Lung microvascular endothelial cell (primary cell): ENCODE measurements at places on chromosomes 2 and 18.

DNA sequence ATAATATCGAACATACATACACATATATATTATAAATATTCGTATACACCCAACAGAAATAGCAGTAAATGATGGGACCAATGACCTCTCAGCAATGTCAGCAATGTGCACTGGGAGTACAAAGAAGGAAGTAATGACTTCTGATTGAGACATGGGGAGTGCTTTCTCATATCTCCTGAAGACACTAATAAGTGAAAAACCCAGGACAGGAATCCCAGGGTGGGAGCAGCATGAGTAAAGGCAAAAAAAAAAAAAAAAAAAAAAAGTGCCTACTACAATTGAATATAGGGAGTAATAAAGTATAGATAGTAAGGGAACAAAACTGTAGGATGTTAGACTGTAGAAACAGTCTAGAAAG, 491.3 kb downstream of the IRS1 start:
- DNase-seq, result no peak

DNA sequence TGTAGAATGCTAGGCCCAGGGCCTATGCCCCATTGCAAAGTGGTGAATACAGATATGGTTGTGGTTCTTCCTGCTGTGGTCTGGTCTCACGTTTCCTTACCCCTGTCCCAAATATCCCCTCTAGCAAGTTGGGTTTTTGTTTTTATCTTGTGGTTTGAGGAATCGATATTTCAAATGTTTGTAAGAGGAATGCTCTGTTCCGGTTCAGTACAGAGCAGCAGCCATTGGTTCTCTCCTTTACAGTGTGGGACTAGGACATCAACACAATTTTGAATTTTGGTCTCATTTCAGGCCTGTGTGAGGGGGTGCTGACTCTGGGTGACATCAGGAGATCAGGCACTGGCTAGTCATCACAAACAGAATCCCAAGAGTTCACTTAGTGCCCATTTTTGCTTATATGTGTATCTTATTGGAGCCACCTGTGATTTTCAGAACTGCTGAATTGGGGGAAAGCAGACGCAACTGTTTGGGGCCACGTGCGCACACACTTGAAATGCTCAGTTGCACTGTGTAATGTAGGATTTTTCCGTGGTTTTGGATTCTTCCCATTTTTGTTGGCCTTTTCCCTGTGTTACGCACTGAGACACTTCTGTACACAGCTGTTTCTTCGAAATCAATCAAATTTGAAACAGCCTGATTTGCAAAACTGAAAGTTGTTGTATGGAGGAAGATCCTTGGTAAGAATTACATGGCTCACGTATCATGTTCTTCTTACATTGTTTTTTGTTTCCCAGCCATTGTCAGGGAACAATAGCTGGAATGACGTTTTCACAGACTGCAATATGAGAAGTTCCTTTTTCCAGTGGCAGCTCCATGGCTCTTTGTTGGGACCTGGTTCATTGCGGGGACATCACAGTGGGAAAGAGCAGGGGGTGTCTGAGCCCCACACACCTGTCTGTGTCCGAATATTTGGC, 8.6 kb downstream of the SH3BP4 start:
- DNase-seq, result peak; percentile 92

DNA sequence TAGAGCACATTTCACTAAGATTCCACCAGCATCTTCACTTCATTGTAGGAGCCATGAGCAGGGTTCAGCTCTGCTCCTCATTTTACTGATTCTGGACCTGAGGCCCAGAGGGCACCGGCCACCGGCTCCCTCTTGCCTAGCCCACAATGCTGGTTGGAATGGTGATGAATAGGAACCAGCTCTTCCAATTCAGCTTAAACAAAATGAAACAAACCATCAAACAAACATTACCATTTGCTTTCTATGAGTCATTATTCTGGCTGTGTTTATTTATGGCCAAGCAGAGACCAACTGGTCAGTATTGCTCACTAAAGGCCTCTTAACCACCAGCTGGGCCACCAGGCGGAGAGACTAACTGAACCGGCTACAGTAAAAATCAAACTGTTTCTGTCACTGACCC, 176.7 kb downstream of the MTX2 start:
- DNase-seq, result peak; percentile 81

- peak; percentile 46 for DNase-seq
Observed at GRCh38 chr2:85468704-85469349, 50.3 kb downstream of the SH2D6 start.

- no peak for DNase-seq
Observed at GRCh38 chr2:3469486-3469885, 49.8 kb downstream of the ADI1 start.

GRCh38 chr2:103875131-103875530, 978.8 kb upstream of the POU3F3 start:
- DNase-seq, result no peak

DNA sequence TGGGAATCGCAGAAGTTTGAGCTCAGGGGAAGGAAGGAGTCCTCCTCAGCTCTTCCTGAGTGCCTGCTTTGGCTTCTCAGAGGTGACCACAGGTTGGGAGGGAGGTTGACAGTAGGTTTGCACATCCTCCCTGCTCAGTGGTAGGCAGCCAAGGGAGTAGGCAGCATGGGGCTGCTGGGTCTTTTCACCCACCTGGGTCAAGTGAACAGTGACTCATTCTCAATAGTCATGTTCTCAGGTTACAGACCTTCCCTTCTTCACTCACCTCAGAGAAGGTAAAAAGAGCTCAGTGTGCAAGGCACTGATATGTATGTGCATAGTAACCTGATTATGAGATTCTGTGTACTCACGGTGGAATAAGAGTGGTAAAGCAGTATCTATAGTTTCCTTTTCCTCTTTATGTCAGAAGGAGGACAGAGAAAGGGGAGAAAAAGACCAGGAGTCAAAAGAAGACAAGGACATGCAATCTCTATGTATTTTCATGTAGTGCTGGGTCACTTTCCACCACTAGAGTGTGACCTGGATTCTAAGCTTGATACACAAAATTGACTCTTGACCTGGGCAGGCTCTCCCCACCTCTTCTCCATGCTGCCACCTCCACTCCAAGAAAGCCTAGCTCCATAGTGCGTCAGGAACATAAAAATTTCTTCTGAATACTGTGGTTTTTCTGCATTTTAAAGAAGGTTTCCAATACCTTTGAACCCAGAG, 36.5 kb upstream of the ASNSD1 start:
- DNase-seq, result no peak

DNA sequence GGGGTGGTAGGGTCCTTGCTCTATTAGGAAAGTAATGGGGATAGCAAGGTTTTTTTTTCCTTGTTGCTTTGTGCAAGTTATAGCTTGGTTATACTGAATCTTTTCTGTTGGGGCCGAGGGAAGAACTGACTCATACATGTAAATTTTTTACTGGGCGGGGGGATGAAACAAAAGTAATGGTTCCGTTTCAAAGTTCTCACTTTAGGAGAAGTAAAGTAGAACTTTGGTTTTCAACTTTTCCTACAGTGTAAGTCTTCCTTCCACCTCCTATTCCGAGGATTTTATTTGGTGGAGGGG, 1.1 kb downstream of the AFTPH start:
- DNase-seq, result peak; percentile 54

DNA sequence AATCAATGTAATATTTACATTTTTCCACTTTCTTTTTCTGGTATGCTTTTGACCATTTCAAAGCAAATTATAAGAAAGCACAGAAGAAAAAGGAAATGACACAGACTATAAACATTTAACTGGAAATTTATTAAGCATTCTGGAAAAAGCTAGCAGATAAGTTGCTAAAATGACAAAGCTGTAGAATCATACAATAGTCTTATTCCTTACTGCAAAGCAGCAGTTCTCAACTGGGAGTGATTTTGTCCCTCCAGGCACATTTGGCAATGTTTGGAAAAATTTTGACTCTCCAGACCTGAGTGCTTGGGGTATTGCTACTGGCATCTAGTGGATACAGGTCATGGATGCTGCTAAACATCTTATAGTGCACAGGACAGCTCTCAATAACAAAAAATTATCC, 75.1 kb downstream of the MBD5 start:
- no peak for DNase-seq

GRCh38 chr18:49626842-49627467, 65.1 kb downstream of the LIPG start:
- DNase-seq, result no peak

DNA sequence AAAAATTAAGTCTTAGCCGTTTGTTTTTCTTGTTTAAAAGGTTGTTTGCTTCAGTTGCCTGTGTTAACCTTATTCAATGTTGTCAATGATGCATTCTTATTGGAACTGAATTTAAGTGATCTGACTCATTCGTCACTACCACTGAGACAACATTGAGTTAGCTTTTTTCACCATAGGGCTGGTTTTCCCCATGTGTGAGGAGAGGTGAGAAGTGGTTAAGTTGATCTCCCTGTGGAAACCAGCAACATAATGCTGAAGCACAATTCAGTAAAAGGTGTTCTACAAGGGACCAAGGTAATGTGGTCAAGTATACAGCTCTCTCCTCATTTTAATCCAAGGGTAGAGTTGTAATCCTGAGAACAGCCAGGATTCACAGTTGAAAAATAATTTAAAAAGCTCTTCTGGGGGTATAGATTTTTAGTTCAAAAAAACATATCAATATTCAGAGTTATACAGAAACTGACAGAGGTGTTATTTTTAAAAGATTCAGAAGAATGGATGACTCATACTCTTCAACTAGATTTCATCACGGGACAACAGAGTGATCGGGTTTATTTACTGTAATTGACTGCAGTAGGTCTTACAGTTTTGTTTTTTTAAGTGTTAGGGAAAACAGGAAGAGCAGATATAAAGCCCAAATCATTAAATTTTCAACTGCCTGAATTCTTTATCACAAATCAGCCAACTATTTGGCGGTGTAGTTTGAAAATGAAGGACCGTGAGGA, 12.6 kb downstream of the NOP58 start:
- peak; percentile 82 for DNase-seq

- no peak for DNase-seq
Observed at GRCh38 chr18:73214970-73215369, 347.2 kb upstream of the NETO1 start.

GRCh38 chr2:59921743-59922142, 631.7 kb downstream of the BCL11A start:
- no peak for DNase-seq

DNA sequence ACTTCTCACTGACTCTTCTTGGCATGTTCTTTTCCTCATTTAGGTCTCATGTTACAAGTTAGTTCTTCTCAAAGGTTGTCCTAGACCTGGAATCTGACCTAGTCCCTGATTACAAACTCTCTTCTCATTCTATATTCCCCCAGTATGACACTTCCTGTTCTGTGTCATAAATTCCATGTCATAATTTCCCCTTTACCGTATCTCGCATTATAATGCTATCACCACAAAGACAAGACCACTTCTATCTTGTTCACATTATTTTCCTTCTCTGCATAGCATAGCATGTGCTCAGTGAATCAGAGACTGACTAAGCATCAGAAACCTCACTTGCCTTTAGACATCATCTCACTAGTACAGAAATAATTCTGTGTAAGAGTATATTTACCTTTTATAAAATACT, 63.6 kb upstream of the CAVIN2 start:
- peak; percentile 66 for DNase-seq

DNA sequence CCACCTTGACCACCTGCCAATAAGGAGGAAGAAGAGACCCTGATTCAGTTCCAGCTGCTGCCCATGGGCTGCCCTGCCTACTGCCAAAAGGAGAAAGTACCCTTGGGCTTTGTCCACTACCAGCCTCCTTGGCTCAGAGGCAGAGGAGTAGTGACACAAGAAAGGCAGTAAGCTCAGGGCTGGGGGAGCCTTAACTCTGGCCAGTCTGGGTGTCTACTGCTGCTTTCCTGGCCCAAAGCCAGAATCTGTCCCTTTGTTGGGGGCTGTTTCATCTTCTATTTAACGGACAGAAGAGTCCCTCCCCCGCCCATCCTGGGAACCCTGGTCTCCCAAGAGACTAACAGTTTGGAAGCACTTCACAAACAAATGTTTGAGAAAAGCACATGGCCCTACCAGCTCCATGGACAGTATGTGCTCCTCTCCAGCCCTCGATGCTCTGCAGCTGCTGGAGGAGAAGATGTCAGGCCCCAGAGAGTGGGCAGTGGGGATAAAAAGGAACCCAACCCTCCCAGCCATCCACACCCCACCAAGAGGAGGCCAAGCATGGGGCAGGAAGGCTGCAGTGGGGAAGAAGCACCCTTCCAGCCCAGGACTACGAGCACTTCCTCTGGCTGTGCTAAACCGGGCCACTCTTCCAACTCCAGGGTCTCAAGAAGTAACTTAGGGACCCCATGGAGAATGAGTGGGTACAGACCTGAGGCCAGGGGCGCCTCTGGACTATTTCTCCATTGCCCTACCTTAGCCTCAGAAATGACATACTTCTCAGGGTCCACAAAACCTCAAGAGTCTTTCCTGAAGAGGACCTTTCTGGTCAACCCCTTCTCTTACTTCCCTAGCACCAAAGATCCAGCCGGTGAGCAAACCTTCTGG, 1.2 kb downstream of the ATG9A start:
- no peak for DNase-seq

DNA sequence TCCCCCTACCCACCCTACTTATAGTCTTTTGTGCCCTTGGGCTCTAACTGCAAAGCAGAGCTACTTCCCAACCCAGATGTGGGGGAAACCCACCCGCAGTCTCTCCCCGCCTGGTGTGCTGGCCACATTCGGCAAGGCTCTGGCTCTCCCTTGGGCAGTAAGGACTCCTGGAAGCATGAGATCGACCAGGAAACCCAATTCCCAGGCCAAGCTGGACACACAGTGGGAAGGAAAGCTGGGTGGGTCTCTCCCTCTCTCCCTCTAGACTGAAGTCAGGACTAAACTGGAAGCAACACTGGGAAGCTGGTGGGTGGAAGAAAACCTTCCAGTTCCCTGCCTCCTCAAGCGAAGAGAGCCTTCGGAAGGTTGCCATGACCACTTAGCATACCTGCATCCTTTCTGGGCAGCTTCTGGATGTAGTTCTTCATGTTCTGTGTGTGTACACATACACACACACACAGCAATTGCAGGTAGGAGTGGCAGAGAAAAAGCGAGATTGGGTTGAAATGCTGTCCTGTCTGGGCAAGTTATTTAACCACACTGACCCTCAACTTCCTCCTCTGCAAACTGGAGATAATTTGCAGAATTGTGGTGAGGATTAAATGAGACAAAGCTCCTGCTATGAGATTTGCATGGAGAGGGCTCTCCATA, 33.9 kb downstream of the ZBTB7C start:
- DNase-seq, result no peak

DNA sequence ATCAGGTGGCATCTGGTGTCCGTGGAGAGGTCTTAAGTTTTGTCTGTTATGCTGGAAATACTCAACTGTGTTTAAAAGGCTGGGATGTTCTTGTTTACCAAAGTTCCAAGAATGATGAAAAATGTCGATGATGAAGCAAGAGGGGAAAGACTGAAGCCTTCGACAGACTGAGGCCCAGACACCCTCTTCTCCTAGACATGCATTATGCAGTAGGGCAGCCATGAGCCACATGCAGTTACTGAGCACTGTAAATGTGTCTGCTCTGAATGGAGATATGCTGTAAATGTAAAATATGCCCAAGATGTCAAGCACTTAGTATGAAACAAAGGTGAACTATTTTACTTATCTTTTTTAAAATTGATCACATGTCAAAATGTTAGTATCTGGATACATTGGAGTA, 163.1 kb downstream of the GALNT14 start:
- no peak for DNase-seq
